ENCODE measurements at places on chromosomes 4 and X.

DNA sequence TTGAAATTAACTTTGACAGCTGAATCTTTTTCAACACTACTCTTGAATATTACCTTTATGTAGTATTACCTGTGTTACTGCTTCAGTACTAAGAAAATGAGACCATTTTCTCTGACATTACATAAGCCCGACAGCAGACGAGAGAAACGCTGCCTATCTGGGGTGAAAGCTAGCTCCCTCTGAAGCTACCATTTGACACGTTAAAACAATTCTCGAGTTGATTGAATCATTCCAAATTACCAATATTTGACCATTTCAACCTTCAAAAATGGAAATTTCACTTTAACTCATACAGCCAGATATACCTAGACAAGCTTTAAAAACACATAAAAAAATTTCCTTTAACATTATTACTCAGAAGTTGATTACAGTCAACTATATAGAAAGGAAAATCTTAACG, 836 bp downstream of the GPM6A start:
- no peak for DNase-seq

DNA sequence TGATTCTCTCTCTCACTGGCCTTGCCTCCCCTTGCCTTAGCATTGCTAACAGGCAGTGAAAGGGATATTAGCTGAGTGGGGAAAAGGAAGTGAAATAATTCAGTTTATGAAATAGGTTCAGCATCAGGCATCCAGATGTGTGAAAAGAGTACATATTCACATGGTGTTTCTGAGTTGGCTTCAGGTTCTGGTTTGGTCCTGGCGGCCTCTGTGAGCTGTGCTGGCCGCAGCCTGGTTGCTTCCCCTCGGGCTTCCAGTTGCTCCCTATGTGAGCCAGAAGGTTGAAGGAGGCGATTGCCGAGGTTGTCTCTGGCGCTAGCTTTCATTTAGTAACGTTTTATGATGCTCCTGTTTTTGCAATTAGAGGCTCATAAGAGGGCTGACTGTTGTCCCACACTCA, 99.1 kb upstream of the TLR2 start:
- no peak for DNase-seq

DNA sequence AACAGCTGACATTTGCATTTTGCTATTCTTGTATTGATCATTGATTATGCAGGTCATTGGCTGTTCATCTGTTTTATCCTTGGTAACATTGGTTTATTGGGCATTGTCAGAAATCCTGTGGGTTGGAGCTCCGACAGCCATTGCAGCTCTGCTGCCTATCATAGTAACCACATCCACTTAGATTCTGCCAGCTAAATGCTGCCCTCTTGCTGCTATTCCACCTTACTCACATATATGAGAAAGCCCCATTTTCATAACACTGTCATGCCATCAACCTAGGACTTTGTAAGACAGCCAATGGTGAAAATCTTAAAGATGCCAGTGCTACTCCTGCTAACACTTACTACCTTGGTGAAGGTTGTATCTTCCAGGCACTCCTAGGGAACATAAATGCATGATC, 187.3 kb upstream of the CXCL13 start:
- no peak for DNase-seq

- no peak for DNase-seq
These were observed 297.6 kb upstream of the STS start for GRCh38 chrX:6849716-6850414.

GRCh38 chr4:159926871-159927270, 824.0 kb downstream of the RAPGEF2 start:
- no peak for DNase-seq

DNA sequence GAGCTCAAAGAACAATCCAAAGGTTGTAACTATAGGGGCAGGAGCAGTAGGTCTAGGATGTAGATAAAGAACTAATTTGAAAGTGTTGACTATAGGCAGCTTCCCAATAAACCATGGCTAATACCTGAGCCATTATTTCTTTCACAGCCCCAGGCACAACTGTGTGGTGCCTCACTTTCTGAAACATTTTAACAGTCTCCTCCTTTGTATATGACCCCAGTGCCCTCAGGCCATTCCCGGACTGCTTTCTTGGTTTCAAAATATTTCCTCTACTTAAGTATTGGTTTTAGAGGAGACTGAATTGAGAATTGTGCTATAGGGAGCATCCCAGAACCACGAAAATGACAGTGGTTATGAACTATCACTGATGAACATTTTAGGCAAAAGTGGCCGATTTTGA, 728.7 kb downstream of the IL1RAPL1 start:
- no peak for DNase-seq
